Left ventricle myocardium inferior (tissue), 1 donor: ENCODE measurements at places on chromosomes 4 and X. TPM values are rescaled to one million over a fixed set of nuclear protein-coding genes. Genes with fewer than 3 reads are reported as not detected.
A peak's percentile ranks its signal among the peaks of the same experiment; 100 is the strongest.

- no peak for DNase-seq
These were observed 8.0 kb downstream of the MSX1 start for GRCh38 chr4:4867375-4868039.

- DNase-seq: no peak
These were observed 21.2 kb upstream of the MID2 start for GRCh38 chrX:107804427-107804826.

GRCh38 chrX:42079968-42080367 lies 156.6 kb upstream of the CASK start:
- DNase-seq: no peak

GRCh38 chrX:115324194-115324593 lies 34.7 kb downstream of the LUZP4 start:
- peak; percentile 22 for DNase-seq

- no peak for DNase-seq
These were observed 37.1 kb upstream of the PLAC8 start for GRCh38 chr4:83151651-83152050.

- no peak for DNase-seq
These were observed 16.3 kb upstream of the PLCXD1 start for GRCh38 chrX:264634-265455.

GRCh38 chr4:21664355-21664754 lies 284.2 kb downstream of the KCNIP4 start:
- no peak for DNase-seq

DNA sequence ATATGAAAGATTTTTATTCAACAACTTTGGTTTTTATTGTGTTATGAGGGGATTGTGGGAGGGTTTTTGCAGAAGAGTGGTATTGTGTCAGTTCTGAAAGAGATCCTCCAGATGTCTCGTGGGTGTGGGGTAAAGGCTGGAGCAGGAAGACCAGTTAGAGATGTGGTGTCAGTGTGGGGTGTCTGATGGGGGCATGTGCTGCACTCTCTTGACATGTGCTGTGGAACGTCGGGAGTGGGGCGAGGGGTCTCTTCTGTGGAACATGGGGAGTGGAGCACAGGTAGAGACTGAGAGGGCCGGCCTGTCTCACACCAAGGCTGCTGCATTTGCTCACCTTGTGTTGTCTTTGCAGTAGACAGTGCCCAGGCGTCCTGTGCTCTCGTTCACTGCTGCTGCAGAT lies 37.6 kb downstream of the FAM193A start:
- DNase-seq: no peak

DNA sequence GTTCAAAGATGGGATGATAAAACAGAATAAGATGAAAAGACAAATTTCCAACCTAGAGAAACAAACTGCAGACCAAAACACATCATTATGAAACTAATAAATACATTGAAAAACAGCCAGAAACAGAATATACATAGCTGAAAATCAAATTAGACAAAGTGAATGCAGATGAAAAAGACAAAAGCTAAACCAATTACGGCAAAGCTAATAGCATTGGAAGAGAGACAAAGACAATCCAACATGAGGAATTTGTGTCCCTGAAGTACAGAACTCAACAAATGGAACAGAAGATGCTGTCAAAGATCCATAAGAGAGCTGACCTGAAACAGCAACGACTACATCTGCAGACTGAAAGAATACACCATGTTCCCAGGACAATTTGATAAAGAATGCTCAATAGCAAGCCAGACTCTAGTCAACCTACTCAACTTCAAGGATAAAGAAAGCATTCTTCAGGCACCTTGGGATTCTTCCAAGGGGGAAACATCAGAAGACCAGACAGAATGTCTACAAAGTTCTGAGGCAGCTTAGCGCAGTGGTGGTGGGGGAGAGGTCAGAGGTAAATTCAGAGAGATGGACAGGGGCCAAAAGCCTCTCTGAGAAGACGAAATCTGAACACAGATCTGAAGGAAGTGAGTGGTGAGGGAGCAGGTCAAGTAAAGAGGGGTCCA lies 27.4 kb upstream of the IRAK1 start:
- DNase-seq: no peak

GRCh38 chr4:48779095-48779997 lies 733 bp downstream of the FRYL start:
- peak; percentile 77 for DNase-seq

ADAMTS3 gene
- total RNA-seq: 0.60 TPM

STBD1 gene
- 24.3 TPM for total RNA-seq

RAB41 gene
- not detected for total RNA-seq

PARM1 gene
- 90.7 TPM for total RNA-seq

SLC30A9 gene
- total RNA-seq: 80.4 TPM
